ENCODE measurements at places on chromosomes 13 and 19.

- no peak for DNase-seq
Observed at GRCh38 chr19:41367848-41368301, 3.9 kb upstream of the B9D2 start.

DNA sequence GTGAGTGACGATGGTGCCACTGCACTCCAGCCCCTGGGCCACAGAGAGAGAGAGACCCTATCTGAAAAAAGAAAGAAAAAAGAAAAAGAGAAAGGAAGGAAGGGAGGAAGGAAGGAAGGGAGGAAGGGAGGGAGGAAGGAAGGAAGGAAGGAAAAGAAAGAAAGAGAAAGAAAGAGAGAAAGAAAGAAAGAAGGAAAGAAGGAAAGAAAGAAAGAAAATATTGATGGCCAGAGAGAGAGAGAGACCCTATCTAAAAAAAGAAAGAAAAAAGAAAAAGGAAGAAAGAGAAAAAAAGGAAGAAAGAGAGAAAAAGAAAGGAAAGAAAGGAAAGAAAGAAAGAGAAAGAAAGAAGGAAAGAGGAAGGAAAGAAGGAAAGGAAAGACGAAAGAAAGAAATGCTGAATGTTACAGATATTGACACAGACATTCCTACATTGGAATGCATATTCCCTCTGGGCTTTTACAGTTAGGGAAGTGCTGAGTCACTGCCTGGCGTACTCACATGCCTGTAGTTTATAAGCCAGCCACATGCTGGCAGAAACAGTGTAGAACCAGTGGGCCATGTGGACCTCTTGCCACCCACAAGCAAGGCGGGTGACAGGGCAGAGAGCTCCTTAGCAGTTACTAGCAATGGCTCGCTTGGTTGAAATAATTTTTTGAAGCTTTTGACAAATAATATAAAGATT, 34.6 kb upstream of the SLC46A3 start:
- no peak for DNase-seq

DNA sequence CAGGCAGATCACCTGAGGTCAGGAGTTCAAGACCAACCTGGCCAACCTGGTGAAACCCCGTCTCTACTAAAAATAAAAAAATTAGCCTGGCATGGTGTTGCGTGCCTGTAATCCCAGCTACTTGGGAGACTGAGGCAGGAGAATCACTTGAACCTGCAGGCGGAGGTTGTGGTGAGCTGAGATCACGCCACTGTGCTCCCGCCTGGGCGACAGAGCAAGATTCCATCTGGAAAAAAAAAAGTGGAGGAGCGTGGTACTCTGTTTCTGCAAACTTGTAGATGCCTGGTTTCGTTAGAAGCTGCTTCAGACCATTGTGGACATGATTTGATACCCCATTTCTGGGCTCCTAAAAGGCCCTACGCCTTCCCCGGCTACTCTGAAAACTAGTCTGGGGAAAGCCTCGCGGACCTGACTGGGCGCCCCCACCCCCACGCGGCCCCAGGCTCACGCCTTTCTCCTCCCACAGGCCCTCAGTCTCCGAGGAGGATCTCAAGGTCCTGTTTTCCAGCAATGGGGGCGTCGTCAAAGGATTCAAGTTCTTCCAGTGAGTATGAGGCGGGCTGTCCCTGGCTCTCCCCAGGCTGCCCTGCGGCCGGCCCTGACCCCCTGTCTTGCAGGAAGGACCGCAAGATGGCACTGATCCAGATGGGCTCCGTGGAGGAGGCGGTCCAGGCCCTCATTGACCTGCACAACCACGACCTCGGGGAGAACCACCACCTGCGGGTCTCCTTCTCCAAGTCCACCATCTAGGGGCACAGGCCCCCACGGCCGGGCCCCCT, 11.5 kb downstream of the PLPPR3 start:
- DNase-seq: no peak

- DNase-seq: no peak
Observed at GRCh38 chr13:23905766-23906165, 8.5 kb upstream of the C1QTNF9B start.

- DNase-seq: no peak
Observed at GRCh38 chr19:12946731-12947496, 1.3 kb downstream of the RAD23A start.

DNA sequence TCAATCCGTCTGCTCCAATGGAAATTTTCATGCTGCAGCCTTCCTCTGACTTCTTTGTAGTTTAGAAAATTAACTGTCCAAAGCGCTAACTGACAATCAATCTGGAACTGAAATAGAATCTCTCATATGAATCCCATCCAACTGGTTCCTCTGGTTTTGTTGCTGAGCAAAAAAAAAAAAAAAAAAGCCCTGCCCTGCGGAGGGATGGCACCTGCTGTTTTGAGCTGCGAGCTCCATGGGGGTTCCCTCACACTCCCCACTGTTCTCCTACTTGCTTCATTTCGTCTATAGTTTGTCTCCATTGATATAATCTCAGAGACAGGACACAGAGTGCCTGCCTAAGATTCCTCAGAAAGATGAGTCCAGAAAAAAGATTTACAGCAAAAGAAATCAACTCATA, 33.4 kb downstream of the FAAP24 start:
- no peak for DNase-seq

DNA sequence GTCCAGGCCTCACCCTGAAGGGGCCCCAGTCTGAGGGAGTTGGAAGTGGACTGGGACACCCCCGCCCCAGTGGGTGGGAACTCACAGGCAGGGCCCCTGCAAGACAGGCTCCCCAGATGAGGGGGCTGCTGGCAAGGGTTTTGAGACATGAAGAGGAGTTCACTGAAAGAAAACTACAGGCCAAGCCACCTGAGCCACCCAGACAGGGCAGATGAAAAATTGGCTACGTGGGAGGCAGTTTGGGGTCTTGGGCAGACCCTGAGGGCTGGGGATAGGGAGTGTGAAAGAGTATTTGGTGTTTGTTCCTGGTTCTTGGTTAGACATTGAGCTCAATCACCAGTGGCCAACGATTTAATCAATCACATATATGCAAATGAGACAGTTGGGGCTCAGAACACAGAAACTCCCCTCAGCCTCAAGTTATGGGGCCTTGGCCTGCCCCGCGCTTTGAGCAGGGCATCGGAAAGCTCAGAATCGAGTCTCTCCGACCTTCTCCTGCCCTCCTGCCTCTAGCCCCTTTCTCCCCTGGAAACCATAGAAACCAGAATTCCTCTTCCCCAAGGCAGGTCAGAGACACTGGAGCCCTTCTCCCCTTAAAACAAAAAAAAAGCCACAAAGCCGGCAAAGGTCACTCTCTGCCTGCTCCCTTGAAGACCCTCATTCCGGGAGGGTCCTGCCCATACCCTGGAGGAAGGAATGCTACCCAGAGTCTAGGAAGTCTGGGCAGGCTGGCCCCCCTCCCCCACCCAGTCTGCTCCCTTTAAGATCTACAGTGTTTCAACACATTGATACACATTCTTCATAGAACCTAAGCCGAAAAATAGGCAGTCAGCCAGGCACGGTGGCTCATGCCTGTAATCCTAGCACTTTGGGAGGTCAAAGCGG, 1.3 kb upstream of the ISYNA1 start:
- DNase-seq: no peak

- DNase-seq: no peak
Observed at GRCh38 chr13:91567485-91568207, 169.2 kb downstream of the GPC5 start.

- DNase-seq: no peak
Observed at GRCh38 chr13:41740479-41740878, 220.4 kb downstream of the VWA8 start.

GRCh38 chr13:44415815-44416214, 42.2 kb downstream of the SERP2 start:
- DNase-seq: no peak

DNA sequence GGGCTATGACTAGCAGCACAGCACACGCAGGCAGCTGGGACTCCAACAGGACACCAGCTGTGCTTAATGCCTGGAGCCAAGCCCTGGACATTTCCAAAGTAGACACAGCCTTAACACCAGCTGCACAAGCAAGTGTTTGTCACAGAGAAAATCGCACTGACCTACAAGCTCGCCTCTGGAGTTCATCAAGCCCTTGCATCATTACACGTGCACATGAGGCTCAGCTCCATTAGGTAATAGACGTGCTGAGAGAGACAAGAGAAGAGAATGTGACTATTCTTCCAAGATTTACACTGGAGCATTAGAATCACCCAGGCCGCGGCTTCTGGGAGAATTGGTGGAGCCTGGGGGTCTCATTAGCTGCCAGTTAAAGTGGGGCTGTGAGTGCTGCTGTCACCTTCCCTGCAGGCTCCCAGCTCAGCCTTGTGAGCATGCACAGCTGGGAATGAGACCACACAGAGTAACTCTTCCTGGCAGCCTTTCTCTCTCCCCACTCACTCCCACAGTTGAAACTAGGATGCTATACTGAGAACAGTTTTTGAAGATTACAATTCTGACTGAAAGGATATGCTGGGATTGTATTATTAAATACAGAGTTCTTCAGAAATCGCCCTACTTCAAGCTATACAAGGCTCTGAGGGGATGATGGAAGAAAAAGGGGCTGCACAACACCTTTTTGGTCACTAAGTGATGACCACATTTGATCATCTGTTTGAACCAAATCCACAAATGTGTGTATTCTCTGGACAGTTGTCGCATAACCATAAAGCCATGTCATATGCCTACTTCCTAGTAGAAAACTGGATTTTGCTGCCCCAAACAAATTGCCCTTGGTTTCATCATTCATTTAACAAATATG, 10.5 kb downstream of the STOML3 start:
- DNase-seq: no peak

- DNase-seq: no peak
Observed at GRCh38 chr13:42728507-42729180, 52.7 kb upstream of the FAM216B start.

- no peak for DNase-seq
Observed at GRCh38 chr13:51328488-51328887, 11.0 kb upstream of the SERPINE3 start.
